CD4-positive, alpha-beta T cell (primary cell): ENCODE measurements at places on chromosomes 12 and 14. TPM values are rescaled to one million over a fixed set of nuclear protein-coding genes. Genes with fewer than 3 reads are reported as not detected.

DNA sequence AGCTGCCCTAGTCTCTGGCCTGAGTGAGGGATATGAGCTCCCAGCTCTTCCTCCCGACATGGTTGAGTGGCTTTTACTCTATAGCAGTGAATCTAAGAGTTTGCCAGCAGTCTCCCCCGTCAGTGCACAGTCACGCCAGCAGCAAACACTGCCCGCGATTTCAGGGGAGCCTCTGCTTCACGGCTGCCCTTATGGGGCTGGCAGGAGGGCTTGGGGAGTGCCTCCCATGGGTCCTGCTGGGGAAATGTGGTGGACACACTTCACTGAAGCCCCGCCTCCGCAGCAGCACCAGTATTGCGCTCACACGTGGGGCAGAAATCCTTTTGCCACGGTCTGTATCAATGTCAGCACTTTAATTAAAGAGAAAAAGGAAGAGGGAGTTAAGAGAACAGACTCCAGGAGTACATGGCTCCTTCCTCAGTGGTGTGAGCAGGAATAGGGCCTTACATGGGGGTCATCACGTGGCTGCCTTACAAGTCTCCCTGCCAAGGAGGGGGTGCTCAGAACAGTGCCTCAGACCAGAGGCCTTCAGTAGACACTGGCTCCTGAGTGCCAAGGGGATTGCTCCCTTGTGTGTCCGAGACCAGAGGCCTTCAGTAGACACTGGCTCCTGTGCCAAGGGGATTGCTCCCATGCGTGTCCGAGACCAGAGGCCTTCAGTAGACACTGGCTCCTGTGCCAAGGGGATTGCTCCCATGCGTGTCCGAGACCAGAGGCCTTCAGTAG lies 55.7 kb downstream of the SFSWAP start:
- H3K4me1 ChIP-seq, result no peaks in the 10 kb centered on the region
- H3K36me3 ChIP-seq, result peaks cover 75% of the 10 kb centered on the region
- H3K27ac ChIP-seq, result no peak overlapping the region
- no peak overlapping the region for H3K4me3 ChIP-seq

DNA sequence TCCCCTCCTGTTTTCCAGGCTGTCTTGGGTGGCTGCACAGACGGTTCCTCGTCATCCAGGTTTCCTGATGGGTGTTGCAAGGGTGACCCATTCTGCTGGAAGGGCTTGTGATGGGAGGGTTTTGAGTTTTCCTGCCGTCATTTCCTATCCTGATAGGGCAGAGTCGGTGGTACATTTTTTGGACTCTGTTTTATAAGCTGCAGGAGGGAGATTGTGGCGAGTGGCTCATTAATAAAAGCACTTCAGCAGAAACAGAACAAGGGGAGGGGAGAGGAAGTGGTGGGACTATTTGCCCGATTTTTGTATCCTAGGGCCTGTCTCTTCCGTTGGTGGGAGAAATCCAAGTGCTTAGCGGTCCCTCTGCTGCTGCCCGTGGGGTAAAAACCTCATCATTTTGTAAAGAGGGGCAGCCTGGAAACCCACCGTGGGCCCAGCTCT lies 40.0 kb downstream of the TSPAN9 start:
- no peak overlapping the region for H3K4me3 ChIP-seq
- peaks cover 7% of the 10 kb centered on the region for H3K4me1 ChIP-seq
- H3K27ac ChIP-seq, result no peak overlapping the region
- no peaks in the 10 kb centered on the region for H3K36me3 ChIP-seq

GRCh38 chr14:56903304-56903969 lies 93.2 kb upstream of the OTX2 start:
- no peaks in the 10 kb centered on the region for H3K4me1 ChIP-seq
- no peaks in the 10 kb centered on the region for H3K27me3 ChIP-seq
- no peak overlapping the region for H3K4me3 ChIP-seq

- H3K4me3 ChIP-seq, result no peak overlapping the region
- H3K4me1 ChIP-seq, result no peaks in the 10 kb centered on the region
- H3K27me3 ChIP-seq, result peaks cover 4% of the 10 kb centered on the region
Measured at GRCh38 chr12:119885549-119885948, 8.4 kb upstream of the CIT start.

GRCh38 chr12:120364487-120364886 lies 4.5 kb downstream of the MSI1 start:
- H3K36me3 ChIP-seq, result no peaks in the 10 kb centered on the region
- no peak for DNase-seq
- H3K4me1 ChIP-seq, result peaks cover 18% of the 10 kb centered on the region
- no peak overlapping the region for H3K4me3 ChIP-seq
- peaks cover 46% of the 10 kb centered on the region for H3K27me3 ChIP-seq

DNA sequence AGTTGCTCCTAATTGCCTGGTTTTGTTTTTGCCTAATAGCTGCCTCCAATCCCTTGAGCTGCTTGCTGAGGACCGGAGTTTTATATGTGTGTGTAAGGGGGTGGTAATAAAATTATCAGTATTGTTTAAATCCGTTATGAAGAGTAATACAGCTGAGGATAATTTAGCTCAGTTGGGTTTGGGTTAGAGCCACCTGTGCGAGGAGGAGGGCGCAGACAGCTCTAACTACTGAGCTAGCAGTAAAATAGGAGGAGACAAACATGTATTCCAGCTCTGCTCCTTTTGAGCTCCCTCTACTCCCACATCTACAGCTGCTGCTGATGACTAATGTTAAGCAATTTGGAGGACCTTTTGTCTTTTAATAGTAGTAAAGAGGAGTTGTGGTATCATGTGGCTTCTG lies 61.5 kb downstream of the SPATS2 start:
- H3K4me3 ChIP-seq, result no peak overlapping the region
- no peaks in the 10 kb centered on the region for H3K27me3 ChIP-seq
- H3K4me1 ChIP-seq, result no peaks in the 10 kb centered on the region
- H3K27ac ChIP-seq, result no peak overlapping the region
- H3K36me3 ChIP-seq, result no peaks in the 10 kb centered on the region
- DNase-seq, result no peak

DNA sequence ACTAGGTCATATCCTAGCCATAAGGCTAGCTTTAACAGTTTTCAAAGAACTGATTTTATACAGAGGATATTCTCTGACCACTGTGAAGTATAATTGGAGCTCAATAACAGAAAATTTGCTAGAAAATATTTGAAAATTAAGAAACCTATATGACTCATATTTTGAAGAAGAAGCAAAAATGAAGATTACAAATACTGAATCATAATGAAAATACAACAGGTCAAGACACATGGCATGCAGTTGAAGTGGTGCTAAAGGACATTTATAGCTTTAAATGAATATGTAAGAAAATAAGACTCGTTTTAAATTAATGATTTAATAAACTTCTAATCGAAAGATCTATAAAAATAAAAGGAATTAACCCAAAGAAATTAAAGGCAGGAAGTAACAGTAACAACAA lies 1234.6 kb downstream of the SLC16A7 start:
- H3K4me1 ChIP-seq, result no peaks in the 10 kb centered on the region
- H3K4me3 ChIP-seq, result no peak overlapping the region
- no peak overlapping the region for H3K27ac ChIP-seq
- no peaks in the 10 kb centered on the region for H3K27me3 ChIP-seq

- no peaks in the 10 kb centered on the region for H3K27me3 ChIP-seq
- H3K4me3 ChIP-seq, result no peak overlapping the region
- DNase-seq, result no peak
- peaks cover 13% of the 10 kb centered on the region for H3K36me3 ChIP-seq
- H3K27ac ChIP-seq, result no peak overlapping the region
Measured at GRCh38 chr12:1934831-1935230, 16.4 kb upstream of the CACNA2D4 start.

GRCh38 chr14:53401646-53402045 lies 248.5 kb upstream of the DDHD1 start:
- H3K4me3 ChIP-seq, result no peak overlapping the region
- no peak overlapping the region for H3K27ac ChIP-seq
- H3K27me3 ChIP-seq, result no peaks in the 10 kb centered on the region
- H3K36me3 ChIP-seq, result no peaks in the 10 kb centered on the region
- DNase-seq, result no peak

- H3K36me3 ChIP-seq, result no peaks in the 10 kb centered on the region
- no peak overlapping the region for H3K4me3 ChIP-seq
- no peaks in the 10 kb centered on the region for H3K4me1 ChIP-seq
Measured at GRCh38 chr14:60684203-60684602, 34.9 kb upstream of the SIX1 start.

DNA sequence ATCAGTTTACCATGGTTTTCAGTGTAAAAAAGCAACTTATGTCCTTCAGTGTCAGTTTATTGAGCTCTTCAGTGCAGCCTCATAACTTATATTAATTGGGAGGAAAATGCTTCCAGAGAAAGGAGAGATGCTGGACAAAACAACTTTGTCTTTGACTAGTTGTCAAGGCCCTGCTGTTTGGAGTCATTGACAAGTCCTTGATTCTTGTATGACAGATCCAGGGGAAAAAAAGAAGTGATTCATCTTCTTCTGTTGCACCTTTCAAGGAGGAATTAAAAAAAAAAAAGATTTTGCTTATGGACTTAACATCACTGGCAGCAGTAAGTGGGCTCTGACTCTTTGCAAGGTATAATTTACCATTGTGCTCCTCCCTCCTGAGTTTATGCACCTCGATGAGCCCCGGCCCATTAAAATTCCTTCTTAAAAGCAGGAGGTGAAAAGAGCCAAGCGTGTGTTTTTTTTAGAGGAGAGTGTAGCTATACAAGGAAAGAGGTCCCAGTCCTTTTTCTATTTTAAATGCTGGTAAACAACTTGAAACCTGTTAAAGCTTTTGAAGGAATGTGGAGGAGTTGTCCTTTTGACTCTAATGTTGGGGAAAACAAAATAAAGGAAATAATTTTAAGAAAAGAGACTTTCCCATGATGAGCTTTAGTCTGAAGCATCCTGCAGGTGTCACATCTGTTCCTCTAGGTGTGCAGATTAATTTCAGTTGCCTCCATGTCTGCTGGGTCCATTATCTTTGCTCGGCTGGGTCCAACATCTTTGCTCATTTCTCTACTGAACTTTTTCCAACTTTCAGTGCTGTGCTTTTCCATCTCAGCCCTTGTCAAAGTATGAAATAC lies 431.6 kb downstream of the RAD51B start:
- no peak overlapping the region for H3K27ac ChIP-seq
- no peaks in the 10 kb centered on the region for H3K27me3 ChIP-seq
- peaks cover 8% of the 10 kb centered on the region for H3K4me1 ChIP-seq
- no peak overlapping the region for H3K4me3 ChIP-seq

DNA sequence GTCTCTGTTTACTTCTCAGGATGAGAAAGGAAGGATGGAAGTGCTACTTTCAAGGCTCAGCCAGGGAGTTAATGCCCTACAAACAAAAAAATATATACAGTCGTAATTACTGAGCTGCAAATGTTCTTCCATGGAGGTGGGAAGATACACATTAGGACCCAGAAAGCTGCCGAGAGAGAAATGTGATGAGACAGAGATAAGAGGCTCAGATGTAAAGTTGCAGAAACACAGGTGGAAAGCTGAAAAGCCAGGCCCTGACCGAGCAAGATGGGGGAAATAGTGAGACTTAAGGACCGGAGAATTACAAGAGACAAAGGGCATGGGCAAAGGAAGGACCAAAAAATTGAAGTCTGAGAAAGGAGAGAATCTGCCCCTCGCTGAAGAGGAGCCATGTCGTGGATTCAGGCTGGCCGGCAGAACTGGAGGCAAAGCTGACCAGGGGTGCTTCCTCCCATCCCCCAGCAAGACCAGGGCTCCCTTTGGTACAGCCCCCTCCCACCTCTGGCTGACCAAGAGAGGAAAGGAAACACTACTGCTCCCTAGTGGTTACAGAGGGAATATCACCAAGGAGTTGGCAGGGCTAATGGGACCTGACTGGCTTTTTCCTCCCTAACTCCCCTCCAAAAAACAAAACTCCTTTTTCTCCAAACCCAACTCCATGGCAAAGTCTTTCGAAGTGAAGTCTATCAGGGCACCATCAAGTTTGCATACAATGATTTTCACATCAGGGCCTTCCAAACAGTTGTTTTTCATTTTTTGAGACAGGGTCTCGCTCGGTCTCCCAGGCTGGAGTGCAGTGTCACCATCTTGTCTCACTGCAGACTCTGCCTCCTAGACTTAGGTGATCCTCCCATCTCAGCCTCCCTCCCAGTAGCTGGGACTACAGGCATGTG lies 12.1 kb downstream of the ZFHX2 start:
- no peak overlapping the region for H3K4me3 ChIP-seq
- peak; percentile 68 for DNase-seq
- H3K36me3 ChIP-seq, result no peaks in the 10 kb centered on the region
- H3K4me1 ChIP-seq, result peaks cover 4% of the 10 kb centered on the region
- H3K27me3 ChIP-seq, result no peaks in the 10 kb centered on the region

GRCh38 chr14:59564366-59564765 lies 12.2 kb downstream of the CCDC175 start:
- H3K27me3 ChIP-seq, result peaks cover 20% of the 10 kb centered on the region
- H3K4me1 ChIP-seq, result no peaks in the 10 kb centered on the region
- H3K27ac ChIP-seq, result no peak overlapping the region
- H3K36me3 ChIP-seq, result no peaks in the 10 kb centered on the region

DNA sequence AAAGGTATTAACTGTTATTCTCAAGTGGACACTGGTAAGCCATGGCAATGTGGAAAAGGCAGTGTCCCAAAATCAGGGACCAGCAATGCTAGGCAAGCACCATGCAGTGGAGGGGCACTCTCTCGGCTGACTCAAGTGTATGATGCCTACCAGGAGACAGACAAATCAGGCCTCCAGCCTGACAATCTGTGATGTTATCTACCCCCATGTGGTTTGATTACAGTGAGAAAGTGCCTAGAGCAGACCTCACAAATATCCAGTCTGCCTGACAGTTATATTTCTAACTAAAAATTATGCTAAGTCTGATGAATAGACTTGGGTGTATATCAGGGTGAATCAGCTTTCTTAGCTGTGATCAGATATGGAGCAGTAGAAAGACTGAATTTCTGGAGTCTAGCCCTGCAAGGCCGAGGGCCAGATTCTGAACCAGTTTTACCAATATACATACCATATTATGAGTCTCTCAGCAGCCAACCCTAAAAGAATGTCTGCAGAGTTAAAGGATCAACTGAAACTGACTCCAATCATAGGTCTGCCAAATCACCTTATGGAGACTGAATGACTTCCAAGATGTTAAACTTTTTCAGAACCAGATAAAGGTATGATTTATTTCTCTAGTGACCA lies 3.2 kb downstream of the PLBD1 start:
- H3K27ac ChIP-seq, result no peak overlapping the region
- H3K4me1 ChIP-seq, result peaks cover 9% of the 10 kb centered on the region
- peaks cover 20% of the 10 kb centered on the region for H3K27me3 ChIP-seq

AEBP2 gene
- total RNA-seq, result 42.9 TPM

INHBC gene
- 0.20 TPM for total RNA-seq

POTEM gene
- not detected for total RNA-seq

CCDC196 gene
- not detected for total RNA-seq

CCDC175 gene
- total RNA-seq, result not detected

PTPRB gene
- total RNA-seq, result not detected

YEATS4 gene
- 26.2 TPM for total RNA-seq

C1RL gene
- total RNA-seq, result 12.2 TPM

GPR137C gene
- 0.08 TPM for total RNA-seq

IRAK3 gene
- 0.59 TPM for total RNA-seq
